Chondrocyte (in vitro differentiated cells): ENCODE measurements at places on chromosomes 11 and 22. TPM values are rescaled to one million over a fixed set of nuclear protein-coding genes. Genes with fewer than 3 reads are reported as not detected.
A peak's percentile ranks its signal among the peaks of the same experiment; 100 is the strongest.

DNA sequence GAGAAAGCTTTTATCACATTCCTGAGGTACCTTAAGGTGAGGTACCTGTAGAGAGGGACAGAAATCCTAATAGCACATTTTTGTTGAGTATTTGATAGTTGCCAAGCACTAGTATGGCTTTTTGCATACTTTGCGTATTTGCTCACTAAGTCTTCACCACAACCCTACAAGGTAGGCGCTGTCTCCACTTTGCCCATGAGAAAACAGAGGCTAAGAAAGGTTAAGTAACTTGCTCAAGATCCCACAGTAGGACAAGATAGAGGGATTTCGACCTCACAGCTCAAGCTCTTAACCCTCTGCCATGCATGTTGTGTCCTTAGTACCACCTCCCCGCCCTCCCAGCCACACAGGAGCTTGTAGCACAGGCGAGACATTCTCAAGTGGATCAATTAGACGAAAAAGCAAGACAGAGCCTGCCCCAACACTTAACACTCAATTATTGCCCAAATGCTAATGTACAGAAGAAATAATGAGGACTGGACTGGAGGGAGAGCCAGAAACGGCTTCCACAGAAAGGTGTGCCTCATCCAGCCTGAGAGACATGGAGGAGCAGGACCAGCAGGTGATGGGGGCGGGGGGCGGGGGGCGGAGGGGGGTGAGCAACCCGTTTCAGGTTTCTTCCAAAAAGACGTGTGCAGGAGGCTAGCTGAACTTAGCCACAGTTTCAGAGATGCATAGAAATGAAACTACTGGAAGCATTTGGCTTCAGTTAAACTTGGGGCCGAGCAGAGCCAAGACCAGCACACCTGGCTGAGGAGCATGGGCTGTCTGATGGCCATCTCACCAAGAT is 26.7 kb upstream of the CD44 start:
- DNase-seq = no peak
- no peaks in the 10 kb centered on the region for H3K27me3 ChIP-seq
- no peaks in the 10 kb centered on the region for H3K36me3 ChIP-seq
- no peak overlapping the region for H3K4me3 ChIP-seq
- peaks cover 13% of the 10 kb centered on the region for H3K4me1 ChIP-seq

DNA sequence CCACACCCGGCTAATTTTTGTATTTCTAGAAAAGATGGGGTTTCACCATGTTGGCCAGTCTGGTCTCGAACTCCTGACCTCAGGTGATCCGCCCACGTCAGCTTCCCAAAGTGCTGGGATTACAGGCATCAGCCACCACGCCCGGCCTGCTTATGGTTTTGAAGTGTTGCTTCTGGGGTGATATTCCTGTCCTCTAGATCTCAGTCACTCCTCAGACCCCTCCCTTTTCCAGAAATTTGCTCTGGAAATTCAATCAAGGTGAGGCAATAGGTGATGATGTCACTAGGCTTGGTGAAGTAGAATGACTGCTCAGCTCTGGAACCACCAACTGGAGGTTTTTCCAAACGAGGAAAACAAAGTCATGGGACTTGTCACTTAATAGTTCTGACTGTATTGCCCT is 36.6 kb upstream of the CREB3L1 start:
- no peak overlapping the region for H3K27ac ChIP-seq
- no peaks in the 10 kb centered on the region for H3K36me3 ChIP-seq
- no peaks in the 10 kb centered on the region for H3K27me3 ChIP-seq
- no peak overlapping the region for H3K4me3 ChIP-seq
- no peak for DNase-seq
- H3K4me1 ChIP-seq = peaks cover 75% of the 10 kb centered on the region

GRCh38 chr22:19498866-19499190 is 19.1 kb downstream of the CDC45 start:
- no peaks in the 10 kb centered on the region for H3K27me3 ChIP-seq
- no peaks in the 10 kb centered on the region for H3K36me3 ChIP-seq
- peaks cover 10% of the 10 kb centered on the region for H3K4me1 ChIP-seq
- no peak for DNase-seq

OR6A2 gene
- 0.19 to 0.23 TPM in 2 of 3 replicates, not detected in the other for total RNA-seq

- H3K36me3 ChIP-seq = peaks cover 3% of the 10 kb centered on the region
- no peak overlapping the region for H3K27ac ChIP-seq
- H3K4me1 ChIP-seq = peaks cover 11% of the 10 kb centered on the region
- H3K27me3 ChIP-seq = no peaks in the 10 kb centered on the region
- no peak overlapping the region for H3K4me3 ChIP-seq
Observed at GRCh38 chr22:39490135-39490798, 11.8 kb upstream of the MIEF1 start.

DNA sequence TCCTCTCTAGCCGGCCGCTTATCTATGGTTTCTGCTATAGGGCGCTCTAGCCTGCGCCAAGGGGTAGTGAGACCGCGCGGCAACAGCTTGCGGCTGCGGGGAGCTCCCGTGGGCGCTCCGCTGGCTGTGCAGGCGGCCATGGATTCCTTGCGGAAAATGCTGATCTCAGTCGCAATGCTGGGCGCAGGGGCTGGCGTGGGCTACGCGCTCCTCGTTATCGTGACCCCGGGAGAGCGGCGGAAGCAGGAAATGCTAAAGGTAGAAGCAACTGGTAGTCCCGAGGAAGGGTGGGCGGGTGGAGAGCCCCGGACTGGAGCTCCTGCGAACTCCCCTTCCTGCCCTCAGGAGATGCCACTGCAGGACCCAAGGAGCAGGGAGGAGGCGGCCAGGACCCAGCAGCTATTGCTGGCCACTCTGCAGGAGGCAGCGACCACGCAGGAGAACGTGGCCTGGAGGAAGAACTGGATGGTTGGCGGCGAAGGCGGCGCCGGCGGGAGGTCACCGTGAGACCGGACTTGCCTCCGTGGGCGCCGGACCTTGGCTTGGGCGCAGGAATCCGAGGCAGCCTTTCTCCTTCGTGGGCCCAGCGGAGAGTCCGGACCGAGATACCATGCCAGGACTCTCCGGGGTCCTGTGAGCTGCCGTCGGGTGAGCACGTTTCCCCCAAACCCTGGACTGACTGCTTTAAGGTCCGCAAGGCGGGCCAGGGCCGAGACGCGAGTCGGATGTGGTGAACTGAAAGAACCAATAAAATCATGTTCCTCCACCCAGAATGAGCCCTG is at the start of the genes LBHD1 and UQCC3:
LBHD1 (minus strand) TSS at position 660 of the 782 bp plus-strand sequence. CDS start 2,236 bp downstream, outside the sequence.
UQCC3 (plus strand) TSS at position 66 of the 782 bp plus-strand sequence; CDS start at position 139, 73 bp downstream.
- H3K27ac ChIP-seq = peak within 1 kb of the TSS; percentile 94
- peaks cover 7% of the 10 kb centered on the region for H3K36me3 ChIP-seq
- no peak for DNase-seq
- H3K27me3 ChIP-seq = no peaks in the 10 kb centered on the region

MB gene
- total RNA-seq = not detected in 3 replicates

VWA5A gene
- 2.7 to 11.0 TPM (median 3.1 TPM) in 3 replicates for total RNA-seq

POU2AF3 gene
- not detected in 3 replicates for total RNA-seq

DNA sequence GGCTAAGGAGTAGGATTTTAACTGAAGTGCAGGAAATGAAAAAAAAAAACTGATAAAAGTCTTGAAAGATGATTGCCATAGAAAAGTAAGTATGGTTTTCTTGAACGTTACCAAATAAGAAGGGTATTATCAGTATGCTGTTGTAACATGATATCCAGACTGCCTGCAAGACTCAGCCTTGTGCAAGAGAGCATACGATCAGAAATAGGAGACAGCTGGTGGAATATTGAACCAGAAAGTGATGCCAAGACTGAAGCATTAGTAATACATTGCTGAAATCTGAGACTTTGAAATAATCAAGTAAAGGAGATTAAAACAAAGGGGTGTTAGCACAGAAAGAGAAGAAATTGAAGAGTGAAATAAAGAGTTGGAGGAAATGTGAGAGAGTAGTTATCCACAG is 452.7 kb upstream of the CNTN5 start:
- H3K36me3 ChIP-seq = no peaks in the 10 kb centered on the region
- no peak for DNase-seq
- H3K4me1 ChIP-seq = no peaks in the 10 kb centered on the region
- no peak overlapping the region for H3K27ac ChIP-seq
- H3K4me3 ChIP-seq = no peak overlapping the region

DNA sequence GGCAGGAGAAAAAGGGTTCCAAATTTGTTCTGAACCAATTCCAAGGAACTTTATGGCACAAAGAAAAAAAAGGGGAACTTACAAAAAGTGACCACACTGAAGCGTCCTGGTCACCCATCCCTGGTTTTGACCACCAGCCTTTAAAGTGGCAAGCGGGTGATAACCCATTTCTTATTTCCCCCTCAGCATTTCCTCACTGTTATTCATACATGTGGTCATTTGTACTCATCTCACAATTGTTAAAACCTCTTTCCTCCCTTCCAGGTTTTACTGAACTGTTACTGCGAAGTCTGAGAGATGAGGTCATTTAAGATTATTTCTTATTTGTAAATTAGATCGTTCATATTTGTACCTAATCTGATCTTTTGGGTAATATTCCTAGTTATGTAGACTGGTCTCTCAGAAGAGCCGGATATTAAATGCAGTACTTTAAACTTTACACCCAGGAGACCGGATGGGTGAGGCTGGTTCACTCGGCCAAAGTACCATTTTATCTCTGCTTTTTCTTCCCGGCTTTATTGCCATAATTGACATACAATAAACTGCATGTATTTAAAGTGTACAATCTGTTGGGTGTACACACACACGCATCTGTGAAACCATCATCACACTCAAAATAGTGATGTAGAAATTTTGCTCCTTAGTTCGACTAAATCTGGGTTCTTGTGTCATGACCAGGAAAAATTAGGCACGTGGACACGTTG is 47.0 kb downstream of the CDPF1 start:
- H3K4me1 ChIP-seq = no peaks in the 10 kb centered on the region
- H3K4me3 ChIP-seq = no peak overlapping the region
- H3K36me3 ChIP-seq = peaks cover 24% of the 10 kb centered on the region
- no peak for DNase-seq
- no peaks in the 10 kb centered on the region for H3K27me3 ChIP-seq

GRCh38 chr22:47337161-47337621 is 574.7 kb downstream of the TBC1D22A start:
- no peaks in the 10 kb centered on the region for H3K4me1 ChIP-seq
- H3K36me3 ChIP-seq = no peaks in the 10 kb centered on the region
- H3K27ac ChIP-seq = no peak overlapping the region
- peaks cover 8% of the 10 kb centered on the region for H3K27me3 ChIP-seq
- no peak for DNase-seq
- H3K4me3 ChIP-seq = no peak overlapping the region

- H3K27ac ChIP-seq = no peak overlapping the region
- no peak for DNase-seq
- no peaks in the 10 kb centered on the region for H3K27me3 ChIP-seq
- no peaks in the 10 kb centered on the region for H3K4me1 ChIP-seq
- H3K4me3 ChIP-seq = no peak overlapping the region
Observed at GRCh38 chr11:78857688-78858087, 283.0 kb upstream of the NARS2 start.
